ENCODE measurements at places on chromosomes 12 and 14.

- no peak for DNase-seq
Measured at GRCh38 chr12:123733229-123733628, 21.1 kb downstream of the ATP6V0A2 start.

GRCh38 chr12:78483767-78484315 is 380.7 kb upstream of the SYT1 start:
- DNase-seq: no peak

- no peak for DNase-seq
Measured at GRCh38 chr14:74720526-74720925, 7.6 kb downstream of the FCF1 start.

- DNase-seq: no peak
Measured at GRCh38 chr14:64233531-64234190, 60.5 kb downstream of the ESR2 start.

DNA sequence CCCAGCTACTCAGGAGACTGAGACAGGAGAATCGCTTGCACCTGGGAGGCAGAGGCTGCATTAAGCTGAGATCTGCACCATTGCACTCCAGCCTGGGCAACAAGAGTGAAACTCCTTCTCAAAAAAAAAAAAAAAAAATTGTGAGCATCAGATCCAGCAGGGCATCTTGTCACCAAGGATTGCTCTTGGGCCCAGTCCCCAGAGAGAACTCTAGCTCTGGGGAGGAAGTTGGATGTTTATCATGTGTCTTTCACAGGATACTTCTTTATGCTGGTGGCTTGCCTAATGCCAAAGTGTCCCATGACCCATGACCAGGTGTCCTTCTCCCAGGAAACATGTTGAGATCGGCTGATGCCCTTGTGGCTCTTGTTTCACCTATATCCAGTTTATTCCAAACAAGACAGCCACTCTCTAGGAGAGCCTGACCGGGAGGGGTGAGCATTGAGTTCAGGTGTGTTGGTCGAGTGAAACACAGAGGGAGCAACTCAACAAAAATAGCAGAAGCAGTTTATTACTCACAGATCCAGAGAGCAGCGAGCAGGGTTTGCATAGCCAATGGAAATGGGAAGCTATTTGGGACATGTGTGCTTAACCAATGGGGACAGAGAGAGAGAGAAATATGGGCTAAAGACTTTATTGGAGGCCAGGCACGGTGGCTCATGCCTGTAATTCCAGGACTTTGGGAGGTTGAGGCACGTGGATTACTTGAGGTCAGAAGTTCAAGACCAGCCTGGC is 6.6 kb upstream of the TCHP start:
- no peak for DNase-seq

DNA sequence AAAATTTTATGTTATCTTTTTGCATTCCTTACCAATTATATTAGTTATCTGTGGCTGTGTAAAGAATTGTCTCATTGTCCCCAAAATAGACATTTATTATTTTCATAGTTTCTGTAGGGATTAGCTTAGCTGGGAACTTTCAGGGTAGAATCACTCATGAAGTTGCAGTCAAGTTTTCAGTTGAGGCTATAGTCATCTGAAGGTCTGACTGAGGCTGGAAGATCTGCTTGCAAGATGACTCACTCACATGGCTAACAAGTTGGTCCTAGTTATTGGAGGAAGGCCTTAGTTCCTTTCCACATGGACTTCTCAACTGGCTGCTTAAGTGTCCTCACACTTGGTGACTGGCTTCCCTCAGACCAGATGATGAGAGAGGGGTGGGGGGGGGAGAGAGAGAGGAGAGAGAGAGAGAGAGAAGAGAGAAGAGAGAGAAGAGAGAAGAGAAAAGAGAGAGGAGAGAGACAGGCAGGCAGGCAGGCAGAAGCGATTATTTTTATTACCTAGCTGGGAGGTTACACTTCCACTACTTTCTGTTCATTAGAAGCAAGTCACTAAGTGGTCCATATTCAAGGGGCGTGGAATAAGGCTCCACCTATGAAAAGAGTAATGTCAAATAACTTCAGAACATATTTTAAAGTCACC is 6.4 kb downstream of the AP5M1 start:
- no peak for DNase-seq

GRCh38 chr12:19894050-19894449 is 454.8 kb downstream of the AEBP2 start:
- DNase-seq: no peak

DNA sequence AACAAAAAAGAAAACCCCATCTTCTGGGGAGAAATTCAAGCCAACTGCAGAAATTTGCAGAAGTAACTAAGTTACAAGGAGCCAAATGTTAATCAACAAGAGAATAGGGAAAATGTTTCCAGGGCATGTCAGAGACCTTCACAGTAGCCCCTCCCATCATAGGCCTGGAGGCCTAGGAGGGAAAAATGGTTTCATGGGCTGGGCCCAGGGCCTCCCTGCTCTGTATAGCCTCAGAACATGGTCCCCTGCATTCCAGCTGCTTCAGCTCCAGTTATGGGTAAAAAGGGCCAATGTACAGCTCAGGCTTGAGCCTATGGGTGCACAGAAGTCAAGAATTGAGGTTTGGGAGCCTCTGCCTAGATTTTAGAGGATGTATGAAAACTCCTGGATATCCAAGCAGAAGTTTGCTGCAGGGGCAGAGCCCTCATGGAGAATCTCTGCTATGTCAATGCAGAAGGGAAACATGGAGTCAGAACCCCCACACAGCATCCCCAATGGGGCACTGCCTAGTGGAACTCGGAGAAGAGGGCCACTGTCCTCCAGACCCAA is 260.9 kb downstream of the DUSP6 start:
- DNase-seq: no peak

- DNase-seq: no peak
Measured at GRCh38 chr14:89630101-89630829, 213.2 kb upstream of the FOXN3 start.

- no peak for DNase-seq
Measured at GRCh38 chr12:51441583-51441982, 17.0 kb downstream of the SLC4A8 start.

- DNase-seq: no peak
Measured at GRCh38 chr14:103547941-103548462, 14.5 kb downstream of the BAG5 start.

DNA sequence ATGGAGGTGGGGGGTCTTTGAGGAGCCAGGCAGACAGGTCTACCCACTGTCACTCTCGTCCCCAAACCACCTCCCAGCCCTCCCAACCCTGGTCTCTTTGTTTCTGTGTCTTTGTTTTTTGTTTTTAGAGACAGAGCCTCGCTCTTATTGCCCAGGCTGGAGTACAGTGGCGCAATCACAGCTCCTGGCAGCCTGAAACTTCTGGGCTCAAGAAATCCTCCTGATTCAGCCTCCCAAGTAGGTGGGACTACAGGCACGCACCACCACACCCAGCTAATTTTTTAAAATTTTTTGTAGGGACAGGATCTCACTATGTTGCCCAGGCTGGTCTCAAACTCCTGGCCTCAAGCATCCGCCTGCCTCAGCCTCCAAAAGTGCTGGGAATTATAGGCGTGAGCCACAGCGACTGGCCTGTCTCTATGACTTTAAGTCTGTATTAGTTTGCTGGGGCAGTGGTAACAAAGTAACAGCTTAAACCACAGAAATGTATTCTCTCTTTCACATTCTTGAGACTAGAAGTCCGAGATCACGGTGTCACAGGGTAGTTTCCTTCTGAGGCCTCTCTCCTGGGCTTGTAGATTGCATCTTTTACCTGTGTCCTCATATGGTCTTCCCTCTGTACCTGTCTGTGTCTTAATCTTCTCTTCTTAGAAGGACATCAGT is 26.1 kb downstream of the DTX1 start:
- no peak for DNase-seq

GRCh38 chr14:50666772-50667683 is 1.1 kb downstream of the SAV1 start:
- DNase-seq: peak; percentile 50

DNA sequence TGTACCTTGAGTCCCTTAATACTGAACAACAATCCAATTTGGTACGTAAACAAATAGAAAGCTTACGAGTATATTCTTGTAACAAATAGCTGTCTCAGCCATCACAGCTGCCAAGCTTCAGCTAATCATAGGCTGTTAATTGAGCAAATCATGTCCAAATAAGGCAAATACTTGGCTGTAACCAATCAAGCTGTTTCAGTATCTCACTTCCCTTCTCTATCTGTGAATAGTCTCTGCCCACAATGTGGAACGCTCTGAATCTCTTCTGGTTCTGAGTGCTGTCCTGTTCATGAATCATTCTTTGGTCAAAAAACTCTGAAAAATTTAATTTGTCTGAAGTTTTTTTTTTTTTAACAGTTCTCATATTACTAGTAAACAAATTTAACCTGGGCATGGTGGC is 5.8 kb upstream of the NEMF start:
- DNase-seq: no peak

DNA sequence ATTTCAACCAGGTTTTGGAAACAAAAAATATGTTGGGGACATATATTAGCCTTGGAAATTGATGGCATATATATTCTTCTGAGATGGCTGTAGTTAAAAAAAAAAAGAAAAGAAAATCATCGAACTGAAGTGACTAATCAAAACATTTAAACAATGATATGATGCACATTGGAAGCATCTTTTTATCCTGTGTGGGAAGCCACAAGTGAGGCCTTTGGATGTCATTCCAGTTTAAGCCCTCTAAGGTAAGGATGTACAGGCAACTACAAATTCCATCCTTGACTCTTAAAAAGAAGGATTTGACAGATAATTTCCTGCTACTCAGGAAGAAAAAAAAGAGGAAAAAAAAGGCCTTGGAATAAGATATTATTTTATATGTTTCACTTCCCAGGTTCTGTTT is 9.6 kb upstream of the PTPRB start:
- DNase-seq: no peak

DNA sequence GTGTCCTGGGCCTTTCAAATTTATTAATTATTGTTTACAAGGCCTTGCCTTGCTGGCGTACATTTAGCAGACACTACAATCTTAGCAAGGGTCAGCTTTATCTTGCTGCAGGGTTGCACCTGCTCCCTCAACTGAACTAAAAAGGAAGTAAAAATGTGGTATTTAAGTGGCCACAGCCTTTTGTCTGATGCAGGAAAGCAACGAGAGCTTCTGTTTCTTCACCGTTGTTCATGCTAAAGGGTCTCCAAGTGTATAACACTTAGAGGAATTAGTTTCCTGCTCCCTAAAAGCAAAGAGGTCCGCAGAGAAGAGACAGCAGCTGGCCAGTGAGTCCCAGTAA is 62.8 kb upstream of the EGLN3 start:
- no peak for DNase-seq

- DNase-seq: no peak
Measured at GRCh38 chr14:92987713-92988510, 65.0 kb downstream of the CHGA start.

DNA sequence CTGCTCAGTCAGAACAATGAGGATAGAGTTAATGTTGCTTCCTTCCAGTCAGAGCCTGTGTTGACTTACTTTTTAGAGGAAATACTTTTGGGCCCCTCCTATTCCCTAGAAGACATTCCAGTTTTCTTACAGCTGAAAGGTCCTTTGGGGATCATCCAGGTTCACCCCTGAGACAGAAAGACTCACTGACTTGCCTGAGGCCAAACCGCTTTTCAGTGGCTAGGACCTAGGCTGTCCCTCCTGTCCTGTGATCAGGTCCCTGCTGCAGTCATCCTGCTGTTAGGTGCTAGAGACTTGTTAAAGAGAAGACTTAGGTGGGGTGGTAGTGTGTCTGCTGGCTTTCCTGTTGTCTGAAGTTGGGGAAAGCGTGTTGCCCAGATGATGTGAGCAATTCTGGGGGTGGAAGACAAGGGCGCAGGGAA is 39.6 kb downstream of the SUSD6 start:
- no peak for DNase-seq

GRCh38 chr14:35401422-35402265 is 2.9 kb downstream of the NFKBIA start:
- DNase-seq: no peak

DNA sequence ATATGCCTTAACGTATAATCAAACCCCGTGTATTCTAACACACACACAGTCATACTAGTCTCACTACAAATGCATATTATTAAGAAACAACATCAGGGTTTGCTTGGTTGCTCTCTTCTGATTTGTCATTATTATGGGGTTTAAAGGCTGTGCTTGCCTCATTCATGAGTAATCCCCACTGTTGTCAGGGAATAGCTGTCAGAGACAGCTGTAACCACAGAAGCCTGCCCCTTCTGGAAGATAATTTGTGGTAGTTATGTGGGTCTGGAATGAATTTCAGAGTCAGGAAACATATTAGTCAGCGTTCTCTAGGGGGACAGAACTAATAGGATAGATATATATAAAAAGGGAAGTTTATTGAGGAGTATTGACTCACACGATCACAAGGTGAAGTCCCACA is 456.9 kb upstream of the TMEM132C start:
- no peak for DNase-seq

DNA sequence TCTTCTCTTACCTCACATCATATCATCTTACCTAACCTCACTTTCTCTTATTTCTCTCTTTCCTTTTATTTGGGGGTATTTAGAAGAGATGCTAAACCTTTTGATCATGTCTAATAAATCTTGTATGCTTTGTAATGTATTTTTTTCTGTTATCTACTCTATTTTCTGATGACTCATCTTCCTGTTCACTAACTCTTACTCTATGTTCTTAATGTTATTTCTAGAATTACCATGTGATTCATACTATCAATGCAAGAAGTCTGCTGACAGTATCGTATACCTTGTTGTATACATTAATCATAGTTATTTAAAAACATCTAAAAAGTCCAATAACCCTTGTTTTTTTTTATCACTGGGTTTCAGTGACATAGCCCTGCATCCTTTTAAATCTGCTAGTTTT is 62.3 kb downstream of the MGAT4C start:
- no peak for DNase-seq

- no peak for DNase-seq
Measured at GRCh38 chr12:92365836-92366235, 220.2 kb upstream of the BTG1 start.

DNA sequence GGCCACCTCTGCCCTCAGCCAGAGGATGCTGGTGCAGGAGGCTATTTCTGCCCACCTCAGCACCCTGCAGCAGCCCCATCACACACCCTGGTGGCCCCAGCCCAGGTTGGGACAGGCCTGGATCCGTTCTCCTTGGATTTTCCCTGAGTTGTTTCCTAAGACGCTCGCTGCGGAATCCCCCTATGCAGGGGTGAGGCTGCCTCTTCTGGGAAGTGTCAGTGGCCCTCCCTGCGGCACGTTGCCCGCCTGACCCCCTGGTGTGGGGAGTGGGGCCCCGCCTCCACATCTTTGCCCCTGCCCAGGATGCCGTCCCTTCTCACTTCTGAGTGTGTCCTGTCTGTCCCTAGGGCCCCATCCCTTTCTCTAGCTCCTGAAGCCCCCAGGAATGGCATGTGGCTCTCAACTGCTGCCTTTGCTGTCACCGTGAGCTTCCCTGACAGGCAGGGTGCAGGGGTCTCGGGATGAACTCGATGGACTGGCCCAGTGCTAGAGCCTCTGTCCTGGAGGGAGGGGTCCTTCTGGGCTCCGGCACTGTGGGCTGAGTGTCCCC is 594 bp upstream of the EXOC3L4 start:
- no peak for DNase-seq

- no peak for DNase-seq
Measured at GRCh38 chr12:103547929-103548328, 39.1 kb upstream of the STAB2 start.

Data from Caco-2 (cell line).